Stimulated activated CD4-positive, alpha-beta T cell treated with anti-CD3 and anti-CD28 coated beads, Interleukin-1b, Interleukin-23, amount 100 ng/mL, for 1 hour (primary cell): ENCODE measurements at places on chromosomes 5 and 9.

- no peak for DNase-seq
These were observed 375.8 kb downstream of the TAF11L14 start for GRCh38 chr5:18010053-18010452.

DNA sequence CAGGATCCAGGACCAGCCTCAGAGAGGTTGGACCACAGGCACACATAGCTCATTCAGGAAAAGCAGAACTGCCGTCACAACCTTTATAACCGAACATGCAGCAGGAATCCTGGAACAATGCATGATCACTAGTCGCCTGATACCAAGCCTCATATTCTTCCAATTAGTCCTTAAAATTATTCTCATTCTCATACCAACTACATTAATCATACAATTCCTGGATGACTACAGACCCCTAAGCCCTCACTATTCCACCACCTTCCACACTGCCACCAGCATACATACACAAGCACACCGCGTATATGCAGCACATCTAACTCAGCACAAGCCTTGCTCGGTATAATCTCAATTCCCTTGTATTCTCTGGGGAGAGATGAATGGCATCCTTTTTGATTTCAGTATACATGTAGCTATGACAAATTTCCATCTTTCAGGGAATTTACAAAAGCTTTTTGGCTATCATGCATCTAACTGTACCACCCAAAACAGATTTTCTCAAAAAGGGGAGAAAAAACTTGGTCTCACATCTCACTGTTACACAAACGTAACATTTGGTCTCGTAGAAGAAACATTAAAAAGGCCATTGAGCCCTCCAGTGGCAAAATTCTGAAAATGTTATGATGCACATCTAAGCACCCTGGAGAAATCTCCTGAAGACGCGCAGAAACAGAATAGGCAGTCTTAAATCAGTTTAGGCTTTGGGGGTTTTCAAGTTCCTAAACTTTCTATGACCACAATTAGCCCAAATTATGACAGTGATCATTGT lies 46.2 kb downstream of the MCTP1 start:
- DNase-seq: no peak

DNA sequence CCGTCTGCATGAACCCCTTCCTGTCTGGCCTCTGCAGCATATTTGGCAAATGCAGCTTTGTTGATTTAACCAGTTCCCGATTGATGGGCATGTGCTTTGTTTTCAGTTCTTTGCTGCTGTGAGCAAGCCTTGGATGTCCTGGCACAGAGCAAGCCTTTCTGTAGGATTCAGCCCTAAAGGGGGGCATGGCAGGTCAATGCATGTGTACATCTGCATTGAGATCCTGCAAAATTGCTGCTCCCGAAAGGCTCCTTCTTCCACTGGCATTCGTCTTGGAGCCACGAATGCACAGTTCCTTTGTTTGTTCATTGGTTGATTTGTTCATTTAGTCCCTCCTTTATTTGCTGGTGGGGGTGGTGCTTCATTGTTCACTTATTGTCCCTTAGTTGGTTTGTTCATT lies 34.8 kb downstream of the COL5A1 start:
- DNase-seq: no peak

DNA sequence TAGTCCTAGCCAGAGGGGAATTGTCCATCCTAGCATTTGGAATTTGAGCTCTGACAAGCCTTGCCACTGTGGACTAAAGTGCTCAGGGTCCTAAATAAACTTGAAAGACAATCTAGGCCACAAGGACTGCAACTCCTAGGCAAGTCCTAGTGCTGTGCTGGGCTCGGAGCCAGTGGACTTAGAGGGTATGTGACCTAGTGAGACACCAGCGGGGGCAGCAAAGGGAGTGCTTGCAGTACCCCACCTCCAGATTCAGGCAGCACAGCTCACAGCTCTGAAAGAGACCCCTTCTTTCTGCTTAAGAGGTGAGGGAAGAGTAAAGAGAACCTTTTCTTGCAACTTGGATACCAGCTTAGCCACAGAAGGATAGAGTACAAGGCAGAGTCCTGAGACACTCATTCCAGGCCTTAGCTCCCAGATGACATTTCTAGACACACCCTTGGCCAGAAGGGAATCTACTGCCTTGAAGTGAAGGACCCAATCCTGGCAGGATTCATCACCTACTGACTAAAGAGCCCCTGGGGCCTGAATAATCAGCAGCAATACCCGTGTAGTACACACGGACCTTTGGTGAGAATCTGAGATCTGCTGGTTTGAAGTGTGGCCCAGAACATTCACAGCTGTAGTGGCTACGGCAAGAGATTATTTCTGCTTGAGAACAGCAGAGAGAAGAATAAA lies 164.6 kb downstream of the CCDC171 start:
- no peak for DNase-seq
